Jurkat, Clone E6-1 (cell line): ENCODE measurements at places on chromosomes 7 and 10.

- peak; percentile 57 for DNase-seq
These were observed 115.6 kb downstream of the ATXN7L1 start for GRCh38 chr7:105760551-105761447.

- no peak for DNase-seq
These were observed 33.0 kb downstream of the PSAP start for GRCh38 chr10:71817831-71818655.

GRCh38 chr7:76269895-76270294 is 32.6 kb upstream of the HSPB1 start:
- DNase-seq: no peak

GRCh38 chr7:1651031-1651446 is 19.0 kb upstream of the ELFN1 start:
- no peak for DNase-seq

- DNase-seq: no peak
These were observed 43.8 kb downstream of the ADAMTS14 start for GRCh38 chr10:70715853-70716795.

GRCh38 chr10:121316432-121316831 is 281.8 kb downstream of the FGFR2 start:
- no peak for DNase-seq

- DNase-seq: no peak
These were observed 119.5 kb downstream of the SKIDA1 start for GRCh38 chr10:21405981-21406380.

GRCh38 chr7:140982508-140982907 is 32.2 kb downstream of the MRPS33 start:
- DNase-seq: peak; percentile 27

- DNase-seq: no peak
These were observed 13.2 kb upstream of the SCIN start for GRCh38 chr7:12557282-12557681.

- no peak for DNase-seq
These were observed 49.0 kb downstream of the CCDC71L start for GRCh38 chr7:106611911-106612310.

DNA sequence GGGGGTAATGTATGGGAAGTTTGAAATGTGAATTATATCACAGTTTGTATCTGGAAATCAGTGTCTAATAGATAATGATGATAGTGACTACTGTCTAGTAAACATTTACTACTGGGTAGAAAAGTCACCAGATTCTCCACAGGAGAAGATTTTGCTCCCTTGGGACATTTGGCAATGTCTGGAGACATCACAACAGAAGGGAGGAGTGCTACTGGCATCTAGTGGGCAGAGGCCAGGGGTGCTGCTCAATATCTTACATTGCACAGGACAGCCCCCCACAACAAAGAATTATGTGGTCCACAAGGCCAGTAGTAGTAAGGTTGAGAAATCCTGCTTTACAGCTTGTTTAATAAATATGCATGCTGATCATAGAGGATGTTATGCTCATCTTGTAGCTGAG is 92.3 kb upstream of the PRPS1L1 start:
- DNase-seq: no peak

DNA sequence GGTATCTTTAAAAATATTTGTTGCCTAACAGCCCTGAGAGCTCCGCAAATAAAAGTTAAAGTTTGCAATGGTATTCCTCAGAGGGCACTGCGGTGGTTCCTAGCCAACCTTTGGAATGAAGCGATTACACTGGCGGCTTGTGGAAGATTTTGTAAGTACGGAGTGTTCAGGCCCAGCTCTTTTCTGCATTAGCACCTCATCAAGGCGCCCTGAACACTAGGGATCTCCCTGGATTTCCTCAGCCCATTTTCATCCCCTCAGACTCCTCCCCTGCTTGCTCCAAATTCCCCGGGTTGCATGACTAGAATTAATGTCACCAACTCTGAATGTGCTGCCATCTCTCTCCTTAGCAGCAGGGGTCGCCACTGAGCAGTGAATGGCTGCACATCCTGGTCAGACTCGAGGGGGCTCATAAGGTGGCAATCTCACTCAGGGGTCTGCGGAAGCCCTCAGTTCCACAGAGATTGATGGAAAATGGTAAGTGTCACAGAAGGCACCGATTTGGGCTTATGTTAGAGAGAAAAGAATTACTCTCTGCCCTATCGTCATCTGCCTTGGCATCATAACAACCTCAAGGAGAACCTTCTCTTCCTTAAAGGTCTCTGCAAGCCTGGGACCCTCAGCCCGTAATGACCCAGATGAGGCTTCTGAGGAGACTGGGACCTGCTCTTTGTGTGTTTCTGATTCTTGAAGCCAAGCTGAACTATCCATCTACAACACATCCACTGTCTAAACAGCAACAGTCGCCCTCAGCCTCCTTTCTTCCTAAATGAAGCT is 262.8 kb upstream of the AOAH start:
- peak; percentile 37 for DNase-seq

DNA sequence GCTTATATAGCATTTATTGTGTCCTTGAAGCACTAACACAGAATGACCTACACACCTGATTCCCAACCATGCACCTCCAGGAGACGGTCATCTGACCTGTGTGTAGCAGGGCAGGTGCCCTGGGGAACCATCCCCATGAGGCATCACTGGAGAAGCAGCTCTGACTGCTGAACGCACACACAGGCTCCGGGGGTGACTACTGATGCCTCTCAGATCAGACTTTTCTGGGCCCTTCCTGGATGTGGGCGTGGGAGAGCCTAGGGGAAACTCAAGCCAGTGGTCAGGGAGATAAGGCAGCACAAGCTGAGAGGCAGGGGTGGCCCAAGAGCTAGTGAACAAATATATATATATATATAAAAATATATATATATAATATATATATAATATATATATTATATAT is 37.6 kb downstream of the CPXM2 start:
- DNase-seq: no peak

GRCh38 chr7:101474178-101474577 is 111.5 kb downstream of the COL26A1 start:
- no peak for DNase-seq

GRCh38 chr10:384538-385305 is 249.5 kb downstream of the ZMYND11 start:
- no peak for DNase-seq

GRCh38 chr10:5461914-5462840 is 37.2 kb downstream of the CALML5 start:
- DNase-seq: no peak

- peak; percentile 97 for DNase-seq
These were observed 32.1 kb downstream of the JCAD start for GRCh38 chr10:30027057-30028005.

DNA sequence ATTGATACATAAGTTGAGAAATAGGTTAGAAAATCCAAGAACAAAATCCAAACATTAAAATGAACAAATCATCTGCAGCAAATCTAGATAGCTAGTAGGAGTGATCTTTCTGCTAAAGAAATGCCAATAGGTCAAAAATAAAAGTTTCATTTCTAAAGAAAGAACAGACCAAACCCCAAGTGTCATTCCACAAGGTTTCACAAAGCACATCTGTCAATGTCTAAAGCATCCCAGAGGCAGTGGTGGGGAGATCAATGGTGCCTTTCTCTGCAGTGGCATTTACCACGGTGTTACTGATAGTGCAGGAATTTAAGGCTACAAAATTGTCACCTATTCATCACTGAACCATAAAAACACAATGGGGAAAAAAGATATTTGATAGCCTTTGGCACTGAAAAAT is 147.9 kb downstream of the PARD3 start:
- no peak for DNase-seq

DNA sequence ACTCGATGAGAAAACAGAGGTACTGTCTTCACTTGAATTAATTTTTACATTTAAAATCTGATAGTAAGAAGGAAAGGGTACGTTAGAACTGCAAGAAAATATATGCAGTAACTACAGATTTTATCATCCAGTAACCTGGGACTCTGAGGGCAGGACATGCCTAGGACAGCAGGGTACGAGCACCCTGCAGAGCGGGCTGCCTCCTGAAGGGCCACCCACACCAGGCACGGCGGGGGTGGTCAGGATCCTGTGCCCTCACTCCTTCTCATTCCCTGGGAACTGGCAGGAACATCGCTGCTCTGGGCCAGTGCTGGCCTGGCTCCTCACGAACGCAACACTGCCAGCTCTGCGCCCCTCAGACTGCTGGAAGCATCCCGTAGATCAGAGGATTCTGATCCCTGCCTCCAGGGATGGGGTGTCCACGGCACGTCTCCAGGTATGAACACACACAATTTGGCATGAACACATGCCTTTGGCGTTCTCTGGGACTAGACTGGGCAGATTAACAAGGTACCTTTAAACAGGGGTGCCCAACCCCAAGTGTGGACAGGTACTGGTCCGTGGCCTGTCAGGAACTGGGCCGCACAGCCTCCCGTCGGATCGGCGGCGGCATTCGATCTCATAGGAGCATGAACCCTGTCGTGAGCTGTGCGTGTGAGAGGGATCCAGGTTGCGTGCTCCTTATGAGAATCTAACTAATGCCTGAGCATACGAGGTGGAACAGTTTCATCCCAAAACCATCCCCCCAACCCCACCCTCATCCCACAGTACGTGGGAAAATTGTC is 99.3 kb upstream of the FAM20C start:
- no peak for DNase-seq

- DNase-seq: no peak
These were observed 8.3 kb upstream of the GNB2 start for GRCh38 chr7:100665168-100665726.

DNA sequence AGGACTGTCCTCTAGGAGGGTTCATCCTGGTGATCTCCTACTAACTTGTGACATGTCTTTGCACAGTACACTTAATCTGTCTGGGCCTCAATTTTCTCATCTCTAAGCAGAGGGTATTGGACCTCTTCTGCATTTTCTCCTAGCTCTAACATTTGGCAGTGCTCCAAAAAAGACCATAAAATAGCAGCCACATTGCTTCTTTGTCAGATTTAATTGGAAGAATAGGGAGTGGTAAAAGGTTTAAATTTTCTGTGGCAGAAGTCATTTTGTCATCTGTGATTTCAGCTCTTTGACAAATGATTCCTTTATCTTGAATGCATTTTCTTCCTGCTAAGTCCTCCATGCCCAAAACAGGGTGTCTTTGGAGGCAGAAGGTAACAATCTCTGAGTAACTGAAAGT is 289.9 kb upstream of the LRGUK start:
- DNase-seq: no peak

DNA sequence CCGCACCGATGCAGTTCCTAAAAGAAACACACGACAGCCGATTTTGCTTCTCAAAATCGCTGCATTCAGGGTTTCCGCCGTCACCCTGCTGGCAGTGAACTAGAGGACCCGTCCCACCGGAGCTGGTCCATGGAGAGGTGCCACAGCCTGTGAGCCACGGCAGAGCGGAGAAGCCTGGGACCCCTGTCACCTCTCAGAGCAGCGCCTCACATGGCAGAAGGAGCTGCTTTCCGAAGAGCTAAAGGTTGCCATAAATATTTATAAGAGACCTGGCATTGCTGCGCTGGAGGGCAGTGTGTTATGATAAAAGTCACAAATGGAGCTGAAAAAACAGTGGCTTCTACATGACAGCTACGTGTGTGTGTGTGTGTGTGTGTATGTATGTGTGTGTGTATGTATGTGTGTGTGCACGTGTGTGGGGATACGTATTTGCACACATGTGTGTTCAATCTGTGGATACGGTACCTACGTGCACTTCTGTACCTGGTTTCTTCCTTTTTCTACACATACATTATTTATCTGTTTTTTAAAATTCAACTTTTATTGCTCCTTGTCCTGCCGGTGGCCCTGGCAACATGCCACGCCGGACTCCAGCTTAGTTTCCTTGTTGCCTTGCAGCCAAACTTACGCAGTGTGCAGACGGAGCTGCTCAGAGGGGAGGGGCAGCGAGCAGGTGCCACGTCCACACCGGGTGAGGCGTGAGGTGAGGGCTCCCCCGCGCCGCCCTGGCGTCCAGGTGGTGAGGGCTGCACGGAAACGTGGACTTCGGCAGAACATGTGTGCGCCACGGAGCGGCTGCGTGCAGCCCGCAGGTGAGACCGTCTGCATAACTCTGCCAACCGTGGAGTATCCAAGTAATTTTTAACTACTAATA is 115.2 kb upstream of the PITRM1 start:
- DNase-seq: no peak
